HL-60 (cell line): ENCODE measurements at places on chromosomes 11 and 22.

GRCh38 chr11:62953811-62954210 is 31.0 kb downstream of the SLC22A6 start:
- DNase-seq, result no peak

DNA sequence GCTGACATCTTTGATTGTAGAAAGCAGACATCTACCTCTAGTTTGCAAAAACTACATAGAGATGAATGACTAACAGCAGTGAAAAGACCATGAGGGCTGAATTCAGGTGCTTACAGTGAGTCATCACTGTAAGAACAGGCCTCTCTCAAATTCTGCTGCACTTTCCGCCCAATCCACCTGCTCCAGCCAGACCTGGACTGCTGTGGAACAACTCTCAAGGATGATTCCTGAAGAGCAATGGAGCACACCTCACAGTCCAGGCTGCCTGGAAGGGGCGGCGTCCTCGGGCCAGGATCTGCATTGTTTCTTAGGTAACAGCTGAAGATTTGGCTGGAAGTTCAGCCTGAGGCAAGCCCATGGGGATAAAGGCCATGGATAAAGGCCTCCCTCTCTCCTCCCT is 15.1 kb downstream of the APOL2 start:
- no peak for DNase-seq

DNA sequence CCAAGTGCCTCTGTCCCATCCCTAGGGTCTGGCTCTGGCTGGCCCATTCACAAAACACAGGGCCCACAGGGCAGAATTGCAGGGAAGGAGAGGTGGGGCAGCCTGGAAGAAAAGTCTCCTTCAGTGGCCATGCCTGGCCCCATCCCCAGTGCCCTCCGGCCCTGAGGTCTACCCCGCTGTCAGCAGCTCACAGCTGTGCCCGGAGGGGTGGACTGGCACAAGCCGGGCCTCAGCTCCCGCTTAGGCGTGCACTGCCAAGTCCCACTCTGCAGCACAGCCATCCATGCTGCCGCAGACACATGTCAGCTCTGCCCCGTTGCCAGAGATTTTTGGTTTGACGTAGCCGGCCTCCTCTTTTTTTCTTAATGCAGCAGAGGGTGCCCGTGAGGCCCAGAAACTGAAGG is 3.9 kb upstream of the SCN2B start:
- no peak for DNase-seq

GRCh38 chr22:23176645-23177027 is 3.7 kb upstream of the BCR start:
- no peak for DNase-seq

GRCh38 chr11:100602716-100603115 is 84.4 kb upstream of the ARHGAP42 start:
- no peak for DNase-seq

- DNase-seq, result no peak
Measured at GRCh38 chr11:80831374-80831773, 1390.5 kb upstream of the TENM4 start.

DNA sequence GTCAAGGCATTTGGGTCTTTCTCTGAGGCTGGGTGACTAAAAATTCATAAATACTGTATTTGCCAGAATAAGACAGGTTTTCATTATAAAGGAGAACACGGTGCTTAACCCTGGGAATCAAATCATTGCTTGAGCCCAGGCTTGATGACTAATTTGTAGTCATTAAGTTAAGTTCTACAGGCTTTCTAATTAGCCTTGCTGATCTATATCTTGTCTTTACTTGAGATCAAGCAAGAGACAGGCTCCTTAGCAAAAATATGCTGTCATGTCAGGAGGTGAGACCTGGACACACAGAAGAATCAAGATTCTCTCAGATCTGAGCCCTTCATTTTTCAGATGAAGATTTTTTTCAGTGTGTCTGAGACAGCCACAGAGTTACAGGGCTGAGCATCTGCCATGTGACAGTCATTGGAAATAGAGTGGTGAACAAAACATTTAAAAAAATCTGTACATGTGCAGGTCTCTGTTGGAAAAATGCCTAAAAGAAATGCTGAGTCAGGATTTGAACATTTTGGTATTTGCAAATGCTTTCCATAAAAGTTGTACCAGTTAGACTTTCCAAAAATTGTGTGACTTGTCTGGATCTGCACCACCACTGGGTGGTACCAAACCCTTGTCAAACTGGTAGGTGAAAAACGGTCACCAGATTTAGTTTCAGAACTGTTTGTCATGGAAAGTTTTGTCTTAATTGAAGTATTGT is 14.6 kb downstream of the ACAT1 start:
- DNase-seq, result no peak

- DNase-seq, result no peak
Measured at GRCh38 chr11:58628446-58628845, 6.0 kb downstream of the CNTF start.

GRCh38 chr11:132646890-132647289 is 885.4 kb downstream of the OPCML start:
- DNase-seq, result no peak

- DNase-seq, result no peak
Measured at GRCh38 chr11:13667245-13667644, 1.2 kb upstream of the FAR1 start.

DNA sequence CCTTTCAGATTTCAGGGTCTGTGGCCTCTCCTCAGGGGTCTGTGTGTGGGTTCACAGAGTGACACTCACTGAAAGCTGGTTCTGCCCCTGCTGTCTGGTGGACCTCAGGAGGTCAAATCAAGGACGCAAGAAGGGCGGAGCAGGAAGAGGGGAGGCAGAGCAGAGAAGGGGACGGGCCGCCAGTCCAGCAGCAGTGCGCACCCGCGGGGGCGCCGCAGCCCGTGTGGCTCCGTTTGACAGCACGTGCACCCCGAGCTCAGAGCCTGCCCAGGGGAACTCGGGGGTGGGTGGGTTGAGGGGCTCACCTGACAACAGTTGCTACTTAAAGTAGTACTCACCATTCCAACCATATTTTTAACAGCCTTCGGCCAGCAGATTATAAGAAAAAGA is 71.4 kb upstream of the PITPNB start:
- no peak for DNase-seq

- no peak for DNase-seq
Measured at GRCh38 chr11:122307476-122308035, 191.5 kb upstream of the BLID start.

DNA sequence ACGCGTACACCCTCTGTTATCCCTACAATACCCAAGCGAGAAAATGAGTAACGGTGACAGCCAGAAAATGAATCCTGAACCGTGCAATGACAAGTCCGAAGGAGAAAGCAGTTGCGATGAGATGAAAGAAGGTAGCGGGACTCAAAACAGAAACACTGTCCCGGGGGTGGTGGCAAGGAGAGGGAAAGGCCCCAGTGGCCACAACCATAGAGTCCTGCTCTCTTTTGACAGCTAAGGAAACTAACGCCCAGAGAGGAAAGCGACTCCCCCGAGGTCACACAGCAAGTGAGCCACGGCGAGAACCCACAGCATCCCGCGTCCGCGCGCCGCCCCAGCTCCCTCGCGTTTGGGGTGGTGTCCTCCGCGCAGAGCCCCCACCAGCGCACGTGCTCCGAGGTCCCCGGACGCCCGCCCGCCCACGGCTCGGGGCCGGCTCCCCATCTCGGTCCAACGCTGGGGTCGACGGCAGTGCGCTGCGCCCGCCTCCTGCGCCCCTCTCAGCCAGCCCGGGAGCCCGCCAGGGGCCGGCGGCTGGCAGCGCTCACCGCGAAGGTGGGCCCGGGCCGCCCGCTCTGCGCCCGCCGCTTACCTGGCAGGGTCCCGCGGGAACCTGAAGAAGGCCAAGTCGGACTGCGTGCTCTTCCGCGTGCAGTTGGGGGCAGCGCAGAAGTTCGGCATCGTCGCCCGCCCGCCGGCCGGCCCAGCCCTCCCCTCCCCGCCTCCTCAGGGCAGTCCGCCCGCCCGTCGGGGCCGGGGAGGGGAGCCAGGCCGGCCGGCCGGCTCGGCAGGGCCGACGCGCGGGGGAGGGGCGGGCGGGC is 564 bp downstream of the THAP12 start:
- DNase-seq, result peak; percentile 44

- DNase-seq, result no peak
Measured at GRCh38 chr11:5107285-5107684, 30.9 kb downstream of the OR52A5 start.

- DNase-seq, result no peak
Measured at GRCh38 chr22:38081941-38082828, 1.8 kb downstream of the SLC16A8 start.

DNA sequence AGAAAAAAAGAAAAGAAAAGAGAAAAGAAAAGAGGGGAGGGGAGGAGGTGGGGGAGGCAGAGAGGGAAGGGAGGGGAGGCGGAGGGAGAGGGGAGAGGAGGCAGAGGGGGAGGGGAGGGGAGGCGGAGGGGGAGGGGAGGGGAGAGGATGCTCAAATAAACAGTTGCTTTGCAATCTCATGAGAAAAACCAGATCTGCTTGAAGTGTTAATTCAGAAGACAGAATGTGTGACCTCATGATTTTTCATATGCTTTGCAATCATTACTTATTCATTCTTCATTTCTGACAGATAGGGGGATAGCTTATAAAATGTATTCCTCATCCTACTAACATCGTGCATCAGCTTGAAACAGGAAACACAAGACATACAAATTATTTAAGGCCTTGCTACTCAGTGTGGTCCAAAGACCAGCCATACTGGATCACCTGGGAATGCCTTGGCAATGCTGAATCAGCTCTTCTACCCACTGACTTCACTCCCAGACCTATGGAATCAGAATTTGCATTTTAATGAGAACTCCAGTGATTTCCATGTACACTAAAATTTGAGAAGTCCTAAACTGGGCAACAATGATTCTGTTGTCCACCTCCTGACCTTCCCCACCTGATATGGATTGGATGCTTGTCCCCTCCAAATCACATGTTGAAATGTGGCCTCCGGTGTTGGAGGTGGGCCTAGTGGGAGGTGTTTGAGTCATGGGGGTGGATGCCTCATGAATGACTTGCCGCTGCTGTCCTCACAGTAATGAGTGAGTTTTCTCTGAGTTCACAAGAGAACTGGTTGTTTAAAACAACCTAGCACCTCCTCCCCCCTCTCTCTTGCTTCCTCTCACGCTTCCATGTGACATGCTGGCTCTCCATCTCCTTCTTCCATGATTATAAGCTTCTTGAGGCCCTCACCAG is 69.2 kb downstream of the CCDC34 start:
- DNase-seq, result no peak

DNA sequence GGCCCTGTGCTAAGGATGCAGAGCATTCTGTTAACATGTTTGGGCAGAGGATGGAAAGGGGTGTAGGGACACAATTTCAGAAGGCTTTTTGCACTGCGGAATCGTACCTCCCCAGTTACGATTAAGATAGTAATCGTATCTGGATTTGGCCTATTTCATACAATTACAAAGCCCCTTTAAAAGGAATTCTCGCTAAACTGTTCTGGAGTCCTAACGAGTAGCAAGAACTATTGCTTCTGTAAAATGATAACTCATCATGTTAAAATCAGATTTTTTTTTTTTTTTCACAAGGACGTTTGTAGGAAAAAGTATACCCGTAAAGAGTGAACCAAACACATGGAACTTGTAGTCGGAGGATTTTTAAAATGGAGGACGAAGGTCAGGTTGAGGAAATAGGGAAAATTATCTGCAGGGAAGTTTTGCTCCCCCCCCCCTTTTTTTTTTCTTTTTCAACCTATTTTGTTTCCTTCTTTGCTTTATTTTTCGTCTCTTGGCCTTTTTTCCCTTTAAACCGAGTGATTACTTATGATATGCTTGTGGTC is 934 bp downstream of the HSD17B12 start:
- DNase-seq, result no peak

- DNase-seq, result no peak
Measured at GRCh38 chr11:65489706-65490320, 9.0 kb upstream of the MALAT1 start.

DNA sequence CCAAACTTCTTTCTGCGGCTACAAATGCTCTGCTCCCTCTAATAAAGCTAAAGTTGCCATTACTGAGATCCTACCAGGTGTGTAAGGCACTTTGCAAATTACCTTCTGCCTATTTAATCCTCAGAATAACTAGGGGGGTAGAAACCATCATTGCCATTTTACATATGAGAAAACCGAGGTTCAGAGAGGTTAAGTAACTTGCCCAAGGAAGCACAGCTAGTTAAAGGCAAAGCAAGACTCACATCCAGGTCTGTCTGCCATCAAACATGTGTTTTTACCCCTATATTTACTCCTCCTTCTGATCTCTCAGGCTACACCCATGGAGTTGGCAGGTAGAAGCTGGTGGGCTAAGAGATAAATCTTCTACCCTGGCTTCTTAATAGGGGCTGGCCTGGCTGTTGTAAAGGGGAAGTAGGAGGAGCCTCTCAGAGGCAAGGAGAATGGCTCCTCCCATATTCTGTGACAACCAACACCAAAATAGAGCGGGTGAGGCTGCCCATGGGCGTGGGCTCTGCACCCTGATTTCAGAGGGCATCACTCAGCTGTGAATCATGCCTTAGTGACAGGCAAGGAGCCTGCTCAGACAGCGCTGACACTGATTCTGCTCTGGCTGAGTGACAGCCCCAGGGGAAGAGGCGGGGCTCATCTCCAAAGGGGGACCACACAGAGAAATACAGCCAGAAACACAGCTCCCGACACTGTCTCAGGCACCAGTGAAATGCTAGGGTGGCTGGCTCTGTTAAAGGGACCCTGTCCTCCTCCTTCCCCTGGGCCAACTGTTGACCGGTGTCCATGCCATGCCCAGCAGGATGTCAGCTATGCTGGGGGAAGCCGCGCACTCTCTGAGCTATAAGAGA is 106.8 kb downstream of the ABTB2 start:
- DNase-seq, result peak; percentile 53

GRCh38 chr11:86492370-86493010 is 117.8 kb downstream of the CCDC81 start:
- no peak for DNase-seq

GRCh38 chr11:117037975-117038350 is 60.3 kb downstream of the SIK3 start:
- DNase-seq, result no peak

DNA sequence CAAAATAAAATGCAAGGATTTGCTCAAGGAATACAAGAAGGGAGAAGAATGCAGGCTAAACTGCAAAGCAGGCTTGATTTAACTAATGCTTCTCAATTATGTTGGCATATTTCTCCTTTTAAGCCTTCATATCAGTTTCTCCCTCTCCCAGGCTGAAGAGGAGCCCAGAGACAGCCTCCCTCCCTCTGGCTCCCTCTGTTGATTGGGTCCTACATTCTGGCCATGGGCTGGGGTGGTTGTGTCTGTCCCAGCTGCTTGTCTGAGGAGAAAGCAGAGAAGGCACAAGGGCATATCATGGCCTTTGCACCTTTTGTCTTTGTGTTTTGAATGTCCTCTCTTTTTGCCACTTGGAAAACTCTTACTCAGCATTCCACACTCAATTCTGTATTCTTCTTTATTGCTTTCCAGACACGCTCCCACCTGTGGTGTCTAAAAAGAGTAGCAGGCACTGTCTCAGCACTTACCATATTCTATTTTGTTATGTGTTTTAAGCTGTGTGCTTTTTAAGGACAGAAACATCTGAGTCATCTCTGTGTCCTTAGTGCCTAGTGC is 77.4 kb downstream of the INSC start:
- DNase-seq, result no peak

DNA sequence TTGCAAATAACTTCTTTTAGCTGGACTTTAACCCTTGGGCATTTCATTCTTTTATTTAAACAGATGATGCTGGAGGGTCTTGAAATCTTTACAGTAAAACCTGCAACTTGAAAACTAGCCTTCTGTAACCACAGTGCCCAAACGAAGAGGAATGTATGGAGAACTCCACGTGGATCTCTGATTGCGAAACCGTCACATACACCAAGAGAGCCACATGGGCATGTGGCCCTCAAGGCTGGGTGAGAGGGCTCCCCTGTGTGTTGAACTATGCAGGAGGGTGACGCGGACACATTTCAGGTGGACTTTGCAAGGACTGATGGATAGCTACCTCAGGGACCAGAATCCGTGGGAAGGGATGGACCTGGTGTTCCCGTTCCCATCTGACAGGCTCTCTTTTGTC is 30.6 kb downstream of the FAM118A start:
- no peak for DNase-seq
